ENCODE measurements at places on chromosomes 1 and 21.

DNA sequence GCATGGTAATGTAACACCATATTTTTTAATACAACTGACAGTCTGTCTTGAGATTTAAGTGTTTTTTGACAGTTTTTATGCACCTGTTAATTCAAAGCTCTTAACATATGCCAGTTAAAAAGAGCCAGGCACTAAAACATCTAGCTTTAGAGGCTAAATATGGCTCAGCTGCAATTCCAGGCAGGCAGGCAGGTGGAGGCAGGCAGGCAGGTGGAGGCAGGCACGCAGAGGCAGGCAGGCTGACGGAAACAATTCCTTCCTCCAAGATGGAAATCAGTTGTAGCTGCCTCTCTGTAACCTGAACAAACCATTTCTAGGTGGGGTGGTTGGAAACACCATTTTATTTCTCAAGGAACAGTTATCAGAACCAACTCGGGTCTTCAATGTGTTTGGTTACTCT is 51.2 kb downstream of the GORAB start:
- DNase-seq = no peak

GRCh38 chr1:207833381-207833780 is 77.5 kb downstream of the CD34 start:
- no peak for DNase-seq

DNA sequence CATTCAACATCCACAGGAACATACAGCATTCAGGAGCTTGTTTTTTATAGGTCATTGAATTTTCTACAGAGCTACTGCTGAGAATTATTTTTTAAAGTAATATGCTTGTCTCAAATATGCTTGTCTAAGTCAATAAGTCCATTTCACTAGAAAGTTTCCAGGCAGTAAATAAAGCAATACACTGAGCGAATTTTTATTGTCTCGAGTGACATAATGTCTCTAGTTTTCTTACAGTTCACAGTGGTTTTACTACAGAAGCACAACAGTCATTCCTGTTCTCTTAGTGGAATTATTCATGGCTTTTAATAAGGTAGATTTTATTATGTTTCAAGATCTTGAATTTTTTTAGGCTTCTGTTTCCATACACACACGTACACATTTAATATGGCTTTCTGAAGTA is 83.8 kb downstream of the HS2ST1 start:
- DNase-seq = no peak

GRCh38 chr1:185735701-185736064 is 1.5 kb downstream of the HMCN1 start:
- no peak for DNase-seq

DNA sequence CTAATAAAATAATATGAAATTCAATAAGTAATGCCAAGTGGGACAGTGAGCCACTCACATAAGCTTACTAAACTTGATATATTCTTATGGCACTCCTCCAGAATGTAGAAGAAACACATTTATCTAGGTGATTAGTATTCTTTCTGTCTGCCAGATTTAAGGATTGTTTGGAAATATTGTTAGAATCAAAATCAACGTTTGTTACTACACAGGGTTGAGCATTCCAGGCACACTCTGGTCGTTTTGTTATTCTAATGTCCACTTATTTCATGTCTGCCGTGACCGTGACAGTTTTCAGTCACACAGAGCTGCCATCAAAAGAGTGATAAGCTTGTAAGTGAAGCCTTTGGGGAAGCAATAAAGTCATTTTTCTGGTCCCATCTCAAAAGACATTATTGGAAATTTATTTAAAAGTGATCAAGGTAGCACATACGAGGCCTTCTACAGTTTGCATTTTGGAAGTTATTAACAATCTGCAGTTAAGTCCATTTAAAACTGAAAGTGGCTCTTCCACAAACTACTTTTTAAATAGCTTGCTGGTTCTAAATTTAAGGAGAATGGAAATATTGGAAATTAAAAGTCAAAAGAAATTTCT is 38.0 kb downstream of the NFIA start:
- DNase-seq = no peak

GRCh38 chr1:30762152-30762929 is 4.8 kb upstream of the LAPTM5 start:
- DNase-seq = no peak

DNA sequence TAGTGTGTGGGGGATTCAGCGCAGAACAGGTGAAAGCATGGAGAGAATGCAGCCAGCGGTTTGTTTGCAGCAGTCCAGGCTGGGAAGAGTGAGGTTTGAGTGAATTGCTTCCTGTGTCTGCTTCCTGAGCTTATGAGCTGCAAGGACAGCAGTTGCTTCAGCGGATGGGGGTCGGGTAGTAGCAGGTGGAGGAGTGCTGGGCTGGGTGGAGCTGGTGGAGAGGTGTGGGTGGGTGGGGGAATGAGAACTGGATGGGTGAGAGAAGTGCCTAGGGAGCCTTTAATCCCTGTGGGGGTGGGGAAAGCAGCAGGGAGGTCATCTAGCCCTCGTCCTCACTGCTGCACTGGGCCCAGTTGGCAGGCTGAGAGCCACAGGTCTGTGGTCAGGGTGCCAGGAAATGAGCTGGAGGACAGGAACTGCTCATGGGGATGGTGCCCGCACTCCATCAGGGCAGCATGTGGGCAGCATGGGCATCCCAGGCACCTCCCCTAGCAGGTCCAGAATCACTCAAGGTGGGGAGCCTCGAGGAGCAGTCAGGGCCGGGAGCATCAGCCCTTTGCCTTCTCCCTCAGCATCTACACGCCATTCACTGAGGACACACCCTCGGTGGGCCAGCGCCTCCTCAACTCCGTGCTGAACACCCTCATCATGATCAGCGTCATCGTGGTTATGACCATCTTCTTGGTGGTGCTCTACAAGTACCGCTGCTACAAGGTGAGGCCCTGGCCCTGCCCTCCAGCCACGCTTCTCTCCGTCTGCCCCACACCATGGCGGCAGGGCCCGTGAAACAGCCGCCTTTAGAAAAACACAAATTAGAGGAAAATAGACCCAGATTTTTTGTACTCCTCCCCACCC is 14.8 kb downstream of the PSEN2 start:
- DNase-seq = no peak

- no peak for DNase-seq
Measured at GRCh38 chr1:156707417-156708217, 2.2 kb upstream of the CRABP2 start.

DNA sequence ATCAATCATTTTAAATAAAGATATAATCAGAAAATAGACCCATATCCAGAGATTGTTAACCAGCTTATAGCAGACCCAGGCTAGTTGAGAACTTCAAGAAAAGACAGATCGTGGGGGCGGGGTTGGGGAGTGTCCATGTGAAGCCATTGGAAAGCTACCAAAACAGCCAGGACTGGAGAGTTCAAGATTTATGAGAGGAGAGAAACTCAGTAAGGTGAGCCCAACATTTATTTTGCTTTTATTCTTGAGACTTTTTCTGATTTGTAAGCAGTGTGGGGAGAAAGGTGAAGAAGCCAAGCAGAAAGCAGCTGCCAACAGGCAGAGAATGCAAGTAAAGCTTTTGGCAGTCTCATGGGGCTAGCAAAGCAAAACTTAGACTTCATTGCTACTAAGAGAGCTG is 179.9 kb downstream of the VPS13D start:
- DNase-seq = no peak

GRCh38 chr1:39478126-39478915 is 13.1 kb upstream of the BMP8A start:
- no peak for DNase-seq

DNA sequence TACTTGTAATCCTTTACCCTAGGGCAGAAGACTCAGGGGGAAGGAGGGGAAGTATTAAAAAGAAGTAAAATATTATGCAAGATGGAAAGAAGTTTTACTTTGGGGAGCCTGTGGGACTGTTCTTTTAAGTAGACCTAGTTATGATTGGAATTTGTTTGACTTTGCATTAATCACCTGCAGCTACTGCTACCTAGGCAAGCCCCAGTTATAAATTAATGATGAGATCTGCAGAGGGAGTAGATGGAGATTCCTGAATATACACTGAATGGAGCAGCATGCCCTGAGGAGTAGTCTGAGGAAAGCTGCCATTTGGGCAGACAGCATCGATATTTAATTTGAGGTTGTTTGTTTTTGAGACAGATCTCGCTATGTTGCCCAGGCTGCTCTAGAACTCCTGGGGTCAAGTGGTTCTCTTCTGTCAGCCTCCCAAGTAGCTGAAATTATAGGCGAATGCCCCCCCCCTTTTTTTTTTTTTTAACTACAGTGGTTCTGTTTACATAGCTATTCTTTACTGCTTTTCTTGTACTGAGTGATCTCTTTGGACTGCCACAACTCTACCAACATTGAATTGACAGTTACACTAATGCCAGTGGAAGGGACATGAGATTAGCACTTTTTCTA is 81.4 kb upstream of the SERTAD4 start:
- DNase-seq = no peak

- DNase-seq = no peak
Measured at GRCh38 chr21:34197561-34197960, 124.2 kb downstream of the MRPS6 start.

GRCh38 chr1:66353257-66353656 is 180.7 kb upstream of the SGIP1 start:
- DNase-seq = no peak

DNA sequence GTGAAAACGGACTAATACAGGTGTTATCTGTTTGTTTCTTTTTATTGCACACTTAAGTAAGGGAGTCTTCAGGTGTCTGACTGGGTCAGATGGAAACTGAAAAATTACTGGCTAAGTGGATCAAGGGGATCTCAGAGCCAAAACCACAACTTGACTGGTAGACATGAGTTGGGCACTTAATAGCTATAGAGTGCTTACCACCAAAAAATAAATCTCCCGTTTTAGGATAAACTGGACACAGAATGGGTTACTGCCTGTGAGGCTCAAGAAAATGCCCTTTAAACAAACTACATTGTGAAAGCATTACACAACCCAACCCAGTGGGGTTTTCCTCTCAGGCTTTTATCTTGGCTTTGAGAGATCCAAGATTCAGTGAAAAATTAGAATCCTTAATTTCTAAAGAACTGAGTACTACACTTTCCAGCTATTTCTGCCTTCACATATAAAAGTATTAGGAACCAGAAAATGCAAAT is 134.0 kb upstream of the LYPLAL1 start:
- no peak for DNase-seq

GRCh38 chr21:36245115-36245514 is 74.9 kb upstream of the MORC3 start:
- no peak for DNase-seq

- no peak for DNase-seq
Measured at GRCh38 chr1:212218911-212219310, 66.3 kb upstream of the PPP2R5A start.

DNA sequence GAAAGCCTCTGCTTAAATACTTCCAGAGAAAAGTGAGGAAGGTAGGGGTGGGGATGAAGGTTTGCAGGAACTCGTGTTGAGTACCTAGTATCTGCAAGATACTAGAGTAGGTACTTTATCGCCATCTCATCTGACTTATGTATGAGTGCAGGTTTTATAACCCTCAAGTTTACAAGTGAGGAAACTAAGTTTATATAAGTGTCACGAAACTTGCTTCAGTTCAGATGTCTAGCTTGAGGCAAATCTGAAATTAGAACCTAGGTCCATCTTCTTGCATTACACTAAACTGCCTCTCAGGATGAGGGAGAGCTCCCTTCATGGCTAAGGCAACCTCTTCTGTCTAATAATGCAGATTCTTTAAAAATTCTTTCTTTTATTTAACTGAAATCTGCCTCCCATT is 43.5 kb downstream of the NFIA start:
- DNase-seq = no peak

DNA sequence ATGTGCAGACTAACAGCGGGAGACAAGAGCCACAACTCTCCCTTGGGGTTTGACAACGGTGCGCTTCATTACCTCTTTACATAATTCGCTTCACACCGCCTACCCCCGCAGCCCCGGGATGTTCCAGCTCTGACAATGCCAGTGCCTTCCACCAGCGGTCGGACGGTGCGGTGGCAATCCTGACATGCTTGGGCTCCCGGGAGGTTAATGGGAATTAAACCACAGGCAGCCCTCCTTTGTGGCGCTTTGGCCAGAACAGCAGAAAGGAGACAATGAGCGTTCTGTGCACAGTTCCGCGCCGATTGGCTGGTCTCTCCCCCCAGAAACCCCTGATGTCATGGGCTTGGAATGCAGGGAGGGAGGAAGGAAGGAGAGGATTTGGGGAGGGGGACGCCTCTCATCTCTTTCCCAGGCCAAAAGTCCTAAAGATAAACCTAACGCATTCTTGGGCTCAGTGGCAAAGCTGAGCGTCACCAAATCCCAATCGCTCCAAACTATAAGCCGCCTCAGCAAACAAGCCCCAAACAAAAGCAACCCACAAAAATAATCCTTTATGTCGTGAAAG is 1.3 kb downstream of the CNN3 start:
- DNase-seq = no peak

- DNase-seq = no peak
Measured at GRCh38 chr21:38804789-38805327, 871 bp upstream of the ETS2 start.

GRCh38 chr1:110185181-110185580 is 24.9 kb upstream of the KCNC4 start:
- no peak for DNase-seq

DNA sequence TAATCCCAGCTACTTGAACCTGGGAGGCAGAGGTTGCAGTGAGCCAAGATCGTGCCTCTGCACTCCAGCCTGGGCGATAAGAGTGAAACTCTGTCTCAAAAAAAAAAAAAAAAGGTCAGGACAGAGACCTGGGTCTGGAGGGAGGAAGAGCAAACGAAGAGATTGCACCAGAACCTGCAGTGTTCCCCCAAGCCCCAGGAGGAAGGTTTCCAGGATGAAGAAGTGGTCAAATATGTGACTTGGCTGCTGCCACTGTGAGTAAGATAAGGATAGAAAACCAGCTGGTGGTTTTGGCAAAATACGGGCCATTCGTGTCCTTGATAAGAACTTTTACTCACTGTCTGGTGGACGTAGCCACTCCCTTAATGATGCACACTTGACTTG is 42.2 kb downstream of the CLDN14 start:
- no peak for DNase-seq

DNA sequence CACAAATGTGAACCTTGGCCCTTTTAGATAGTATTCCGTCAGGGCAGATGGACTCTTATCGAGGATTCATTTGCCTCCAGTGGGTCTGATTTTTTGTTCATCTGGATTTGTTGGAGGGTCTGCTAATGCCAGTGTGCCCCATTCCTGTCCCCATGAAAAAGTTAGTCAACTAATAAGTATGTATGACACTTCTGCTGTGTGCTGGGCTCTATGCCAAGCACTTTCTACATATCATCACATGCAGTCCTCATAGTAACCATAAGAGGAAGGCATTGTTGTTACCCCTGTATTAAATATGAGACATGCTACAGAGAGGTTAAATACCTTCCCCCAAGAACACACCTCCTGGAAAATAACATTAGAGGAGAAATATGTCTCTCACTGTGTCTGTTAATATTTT is 46.6 kb upstream of the MAB21L3 start:
- no peak for DNase-seq

DNA sequence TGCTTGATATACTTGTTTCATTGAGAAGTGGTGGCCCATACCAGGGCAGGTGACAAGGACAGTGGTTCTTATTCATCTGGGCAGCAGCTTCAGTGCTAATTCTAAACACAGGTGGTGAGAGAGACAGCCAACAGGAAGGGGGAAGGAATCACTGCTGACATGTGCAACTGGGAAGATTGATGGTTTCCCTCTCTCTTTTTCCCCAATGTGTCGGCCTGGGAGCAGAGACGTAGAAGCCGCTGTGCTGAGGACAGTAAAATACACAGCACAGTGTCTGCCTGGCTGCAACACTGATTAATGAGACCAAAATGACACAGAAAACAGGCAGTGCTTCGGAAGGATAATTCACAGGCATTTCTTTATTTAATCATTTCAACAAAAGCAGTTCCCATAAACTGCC is 48.8 kb downstream of the WARS2 start:
- DNase-seq = no peak
